ENCODE measurements at places on chromosomes 11 and 22.

DNA sequence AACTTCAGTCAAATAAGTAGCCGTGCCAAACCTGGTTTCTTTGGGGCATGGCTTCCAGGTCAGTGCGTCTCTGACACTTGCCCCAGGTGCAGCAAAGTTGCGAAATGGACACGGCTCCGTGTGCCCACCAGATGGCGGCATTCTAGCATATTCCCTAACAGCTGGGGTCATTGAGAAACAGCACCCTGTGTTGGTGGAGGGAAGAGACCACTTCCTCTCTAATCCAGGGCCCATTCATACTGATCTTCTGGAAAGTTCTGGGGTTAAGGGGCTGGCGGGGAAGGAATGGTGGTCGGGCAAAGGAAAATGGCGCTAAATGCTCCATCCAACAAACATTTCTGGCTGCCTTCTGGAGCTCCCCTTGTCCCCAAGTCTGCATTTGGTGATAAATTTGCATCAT lies 141.2 kb upstream of the TIMP3 start:
- DNase-seq, result peak; percentile 56

DNA sequence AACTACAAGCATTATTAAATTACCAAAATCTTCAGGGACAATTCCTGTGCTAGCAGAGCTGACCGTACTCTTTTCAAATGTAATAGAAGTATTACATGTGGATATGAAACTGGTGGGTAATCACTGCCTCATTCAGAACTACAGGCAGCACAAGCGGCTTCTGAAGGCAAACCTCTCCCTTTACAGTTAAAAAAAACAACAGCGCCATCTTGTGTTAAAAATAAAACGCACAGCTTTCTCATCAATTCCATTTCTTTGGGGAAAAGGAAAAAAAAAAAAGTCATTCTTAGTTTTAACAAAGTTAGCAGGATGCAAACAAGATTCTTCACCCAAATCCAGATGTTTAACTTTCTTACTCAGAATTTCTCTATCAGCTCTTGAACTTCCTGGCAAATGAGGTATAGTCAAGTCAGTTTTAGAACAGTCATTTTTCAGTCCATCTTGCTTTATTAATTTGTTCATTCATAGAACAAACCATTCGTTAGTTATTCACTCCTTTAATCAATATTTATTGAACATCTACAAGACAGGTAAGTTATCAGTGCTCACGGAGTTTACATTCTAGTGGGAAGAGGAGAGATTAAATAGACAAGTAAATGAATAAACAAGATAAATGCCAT lies 331.8 kb upstream of the MPPED2 start:
- peak; percentile 87 for DNase-seq

DNA sequence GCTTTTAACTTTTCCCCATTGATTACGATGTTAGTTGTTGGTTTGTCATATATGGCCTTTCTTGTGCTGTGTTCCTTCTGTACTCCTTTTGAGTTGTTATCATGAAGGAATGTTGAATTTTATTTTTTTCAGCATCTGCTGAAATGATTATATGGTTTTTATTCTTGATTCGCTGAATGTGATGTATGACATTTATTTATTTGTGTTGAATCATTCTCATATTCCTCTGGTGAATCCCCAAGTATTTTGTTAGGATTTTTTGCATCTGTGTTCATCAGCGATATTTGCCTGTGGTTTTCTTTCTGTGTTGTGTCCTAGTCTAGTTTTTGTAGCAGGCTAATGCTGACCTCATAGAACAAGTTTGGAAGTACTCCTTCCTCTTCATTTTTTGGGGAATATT lies 78.2 kb downstream of the GGT1 start:
- no peak for DNase-seq

GRCh38 chr11:65862191-65862735 lies 2.0 kb downstream of the MUS81 start:
- DNase-seq, result no peak

DNA sequence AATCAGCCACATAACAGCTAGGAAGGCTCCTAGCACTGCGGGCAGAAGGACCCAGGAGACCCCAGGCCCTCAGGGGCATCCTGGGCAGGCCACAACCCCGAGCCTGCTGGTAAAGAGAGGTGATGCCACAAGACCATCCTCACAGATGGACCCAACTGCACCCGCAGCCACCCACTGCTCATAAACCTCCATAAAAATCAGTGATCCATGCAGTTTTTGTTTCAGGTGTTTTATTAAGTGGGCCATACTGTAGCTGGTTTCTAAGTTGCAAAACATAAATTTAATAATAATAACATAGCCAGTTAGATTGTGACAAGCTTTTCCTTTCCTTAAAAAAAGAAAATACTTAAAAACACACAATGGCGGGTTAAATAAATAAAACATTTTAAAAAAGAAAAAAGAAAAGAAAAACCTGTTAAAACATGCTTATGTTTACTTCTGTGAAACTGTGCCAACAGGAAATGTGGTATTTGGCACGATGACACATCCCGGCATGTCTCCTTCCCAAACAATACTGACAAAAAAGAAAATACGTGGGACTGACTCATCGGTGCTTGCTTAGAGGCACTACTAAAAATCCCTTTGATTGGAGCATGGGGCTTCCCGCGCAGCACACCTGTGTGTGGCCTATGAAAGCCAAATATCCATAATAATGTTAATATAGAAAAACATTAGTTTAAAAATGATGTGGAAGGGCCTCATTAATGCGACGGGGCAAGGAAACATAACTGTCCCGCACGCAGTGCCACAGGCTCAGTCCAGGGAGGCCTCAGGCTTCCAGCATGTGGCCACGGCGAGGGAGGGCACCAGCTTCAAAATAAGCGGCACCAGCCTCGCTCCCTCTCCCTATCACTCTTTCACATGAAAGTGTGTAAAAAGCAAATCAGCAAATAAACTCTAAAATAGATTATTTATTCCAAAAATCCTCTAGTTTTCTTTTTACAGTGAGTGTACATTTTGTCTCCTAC lies 47.5 kb upstream of the SCUBE2 start:
- DNase-seq, result peak; percentile 98
